ENCODE measurements at places on chromosomes 11 and 22.

DNA sequence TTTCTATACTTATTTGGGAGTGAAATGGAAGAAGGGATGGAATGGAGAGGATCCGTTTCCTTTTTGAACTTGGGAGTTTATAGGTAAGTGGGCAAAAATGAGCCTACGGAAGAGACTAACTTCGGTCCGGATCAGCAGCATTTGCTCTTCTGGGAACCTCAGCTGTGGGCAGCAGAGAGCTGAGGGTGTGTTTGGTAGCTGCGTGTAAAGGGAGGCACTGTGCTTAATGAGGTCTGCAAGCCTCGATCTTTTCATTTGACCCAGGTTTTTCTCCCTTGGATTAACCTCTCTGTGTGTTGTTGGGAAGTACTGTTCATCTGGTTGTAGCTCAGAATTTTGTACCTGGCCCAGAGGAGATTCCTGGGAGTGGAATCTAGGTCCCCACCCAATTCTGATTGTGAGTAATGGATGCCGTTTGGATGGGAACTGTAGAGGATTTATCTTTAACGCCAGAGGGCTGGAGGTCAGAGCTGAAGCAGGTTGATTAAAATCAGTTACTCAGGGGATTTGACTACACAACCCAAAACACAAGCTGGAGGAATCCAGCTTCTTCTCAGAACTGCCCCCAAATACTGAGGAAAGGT lies 201.6 kb upstream of the SORL1-AS1 start:
- no peak for DNase-seq

GRCh38 chr11:86918973-86919372 lies 36.2 kb downstream of the FZD4 start:
- DNase-seq = no peak

- DNase-seq = no peak
These were observed 346.4 kb upstream of the ARHGAP42 start for GRCh38 chr11:100340466-100341319.

GRCh38 chr11:92168936-92169335 lies 55.7 kb upstream of the FAT3 start:
- DNase-seq = no peak

- no peak for DNase-seq
These were observed 1.9 kb downstream of the BID start for GRCh38 chr22:17772249-17772957.

- DNase-seq = no peak
These were observed 49.8 kb downstream of the APIP start for GRCh38 chr11:34866375-34866774.

GRCh38 chr11:1384199-1384970 lies 5.3 kb upstream of the BRSK2 start:
- DNase-seq = no peak

DNA sequence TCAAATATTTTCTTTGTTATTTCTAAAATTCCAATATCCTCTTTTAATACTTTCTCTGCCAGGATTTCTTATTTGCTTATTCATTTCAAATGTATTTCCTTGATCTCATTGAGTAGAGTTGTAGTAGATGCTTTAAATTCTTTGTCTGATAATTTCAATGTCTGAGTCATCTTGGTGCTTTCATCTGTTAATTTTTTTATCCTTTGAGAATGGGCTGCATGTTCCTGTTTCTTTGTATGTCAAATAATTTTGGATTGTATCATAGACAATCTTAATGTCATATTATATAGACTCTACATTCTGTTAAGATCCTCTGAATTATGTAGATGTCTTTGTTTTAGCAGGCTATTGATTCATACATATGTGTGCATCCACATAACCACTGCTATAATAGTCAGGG lies 57.5 kb downstream of the MYEOV start:
- DNase-seq = no peak

- DNase-seq = no peak
These were observed 66.9 kb downstream of the BCR start for GRCh38 chr22:23246982-23247766.

DNA sequence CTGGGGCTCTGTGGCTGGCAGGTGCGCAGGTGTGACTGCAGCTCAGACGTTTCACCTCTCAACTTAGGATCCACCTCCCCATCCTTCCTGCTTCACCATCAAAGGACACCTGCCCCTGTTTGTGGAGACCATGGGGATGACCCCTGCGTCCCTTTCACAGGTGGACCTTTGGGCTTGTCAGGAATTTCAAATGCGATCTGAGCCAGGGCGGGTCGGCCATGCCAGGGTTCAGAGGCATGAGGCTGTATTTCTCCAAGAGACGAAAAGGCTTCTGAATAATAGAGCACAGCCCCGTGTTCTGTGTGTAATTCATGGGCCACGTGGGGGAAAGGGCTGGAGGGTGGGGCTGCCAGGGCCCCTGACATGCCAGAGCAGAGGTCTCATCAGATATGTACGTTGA lies 668.0 kb downstream of the BRD1 start:
- DNase-seq = no peak
